CD14-positive monocyte (primary cell): ENCODE measurements at places on chromosomes 2 and 18. TPM values are rescaled to one million over a fixed set of nuclear protein-coding genes. Genes with fewer than 3 reads are reported as not detected.

The CNTNAP5 gene
- not detected for polyA plus RNA-seq

DNA sequence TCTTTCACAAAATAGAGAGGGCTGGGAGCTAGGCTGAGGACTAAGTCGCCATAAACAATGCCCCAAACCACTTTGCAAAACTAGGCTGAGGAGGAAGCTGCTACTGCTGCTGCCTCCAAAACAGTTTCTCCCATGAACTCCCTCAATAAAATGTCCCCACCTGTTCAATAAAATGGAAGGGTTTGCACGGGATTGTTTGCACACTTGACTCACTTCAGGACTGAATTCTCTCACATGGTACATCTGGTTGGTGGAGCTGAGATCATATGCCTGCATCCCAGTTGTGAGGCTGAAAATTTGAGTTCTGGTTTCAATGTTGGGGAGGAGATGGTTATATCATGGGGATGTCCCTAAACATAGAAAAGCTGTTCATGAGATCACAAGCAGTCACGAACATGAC lies 26.5 kb downstream of the NCKAP5 start:
- no peak for DNase-seq

The AGPS gene
- polyA plus RNA-seq = 2.6 and 7.1 TPM in 2 replicates

- no peak for DNase-seq
Observed at GRCh38 chr18:22977847-22978701, 44.9 kb downstream of the RBBP8 start.

- no peak for DNase-seq
Observed at GRCh38 chr2:46275995-46276394, 21.2 kb upstream of the EPAS1 start.

- no peak for DNase-seq
Observed at GRCh38 chr2:4964001-4964540, 728.1 kb upstream of the SOX11 start.

DNA sequence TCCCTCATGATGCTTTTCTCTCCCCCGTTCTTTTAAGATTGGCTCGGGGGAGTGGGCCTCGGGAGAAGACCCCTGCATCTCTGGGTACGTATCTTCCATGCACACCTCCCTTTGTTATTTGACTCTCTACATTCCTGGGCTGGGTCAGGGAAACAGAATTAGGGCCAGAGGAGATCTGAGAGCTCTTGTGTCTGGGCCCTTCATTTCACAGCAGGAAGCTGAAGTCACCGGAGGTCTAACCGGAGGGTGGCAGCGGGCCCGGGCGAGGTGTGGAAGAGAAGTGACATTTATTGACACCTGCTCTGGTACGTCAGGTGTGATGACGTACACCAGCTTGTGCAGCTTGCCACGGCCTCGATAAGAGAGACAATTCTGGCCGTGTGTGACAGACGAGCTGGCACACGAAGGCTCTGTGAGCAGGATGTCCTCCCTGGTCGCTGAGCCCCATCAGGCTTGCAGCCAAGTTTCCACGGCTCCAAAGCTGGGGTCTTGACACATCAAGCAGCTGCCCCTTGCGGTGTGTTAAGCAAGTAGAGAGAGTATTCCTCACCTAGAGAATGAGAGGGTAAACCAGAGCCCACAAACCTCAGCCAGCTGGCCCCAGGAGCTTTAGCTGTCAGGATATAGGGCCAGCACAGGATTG lies 30.4 kb downstream of the TOGARAM2 start:
- no peak for DNase-seq

DNA sequence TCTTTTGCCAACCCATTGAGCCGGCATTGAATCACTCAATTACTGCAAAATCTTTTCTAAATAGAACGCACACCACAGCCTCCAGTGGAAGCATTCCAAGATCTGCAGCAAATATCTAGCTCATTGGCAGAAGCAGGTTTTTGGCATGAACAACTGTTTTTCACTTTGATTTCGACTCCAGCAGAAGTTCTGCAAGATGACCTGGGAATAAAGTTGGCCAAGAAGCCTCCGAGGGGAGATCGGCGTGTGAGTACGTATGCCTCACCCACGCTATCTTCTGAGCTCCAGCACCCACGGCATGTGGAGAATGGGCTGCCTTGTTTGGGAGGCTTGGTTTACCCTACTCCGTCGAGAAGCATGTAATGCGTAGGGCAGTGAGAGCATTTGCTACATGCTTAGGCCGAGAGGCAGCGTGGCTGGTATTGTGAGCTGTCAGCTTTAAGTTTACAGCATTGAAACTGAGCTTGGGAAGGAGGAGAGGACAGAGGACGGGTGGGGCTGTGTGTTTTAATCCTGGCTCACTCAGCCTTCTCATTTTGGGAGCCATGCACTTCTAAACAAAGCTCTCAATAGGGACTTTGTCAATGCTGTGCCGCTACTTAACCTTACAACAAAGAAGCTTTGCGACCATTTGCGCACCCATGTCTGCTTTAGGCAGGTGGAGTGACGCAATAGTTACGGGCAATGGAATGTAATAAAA lies 10.5 kb downstream of the PCARE start:
- DNase-seq = no peak

The ZNF892 gene
- 0.15 TPM for polyA plus RNA-seq

DNA sequence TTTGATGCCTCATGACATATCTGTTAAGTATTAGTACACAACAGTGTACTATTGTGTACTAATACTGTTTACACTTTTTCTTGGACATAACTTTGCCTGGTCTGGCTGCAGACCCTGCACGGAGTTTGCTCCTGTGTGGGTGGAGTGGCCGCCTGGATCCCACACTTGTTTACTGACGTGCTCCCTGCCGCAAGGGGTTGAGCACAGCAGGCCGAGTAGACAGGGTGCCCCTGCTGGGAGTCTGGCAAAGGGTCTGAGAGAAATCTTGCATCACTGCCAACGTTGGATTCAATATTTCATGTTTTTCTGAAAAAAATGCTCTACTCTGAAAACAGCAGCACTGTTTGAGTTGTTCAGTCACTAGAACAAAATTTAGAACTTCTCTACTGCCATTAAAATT lies 59.0 kb downstream of the PDK1 start:
- DNase-seq = no peak

GRCh38 chr2:219335373-219335786 lies 2.8 kb upstream of the RESP18 start:
- no peak for DNase-seq

- no peak for DNase-seq
Observed at GRCh38 chr2:109057686-109058085, 68.7 kb upstream of the EDAR start.

DNA sequence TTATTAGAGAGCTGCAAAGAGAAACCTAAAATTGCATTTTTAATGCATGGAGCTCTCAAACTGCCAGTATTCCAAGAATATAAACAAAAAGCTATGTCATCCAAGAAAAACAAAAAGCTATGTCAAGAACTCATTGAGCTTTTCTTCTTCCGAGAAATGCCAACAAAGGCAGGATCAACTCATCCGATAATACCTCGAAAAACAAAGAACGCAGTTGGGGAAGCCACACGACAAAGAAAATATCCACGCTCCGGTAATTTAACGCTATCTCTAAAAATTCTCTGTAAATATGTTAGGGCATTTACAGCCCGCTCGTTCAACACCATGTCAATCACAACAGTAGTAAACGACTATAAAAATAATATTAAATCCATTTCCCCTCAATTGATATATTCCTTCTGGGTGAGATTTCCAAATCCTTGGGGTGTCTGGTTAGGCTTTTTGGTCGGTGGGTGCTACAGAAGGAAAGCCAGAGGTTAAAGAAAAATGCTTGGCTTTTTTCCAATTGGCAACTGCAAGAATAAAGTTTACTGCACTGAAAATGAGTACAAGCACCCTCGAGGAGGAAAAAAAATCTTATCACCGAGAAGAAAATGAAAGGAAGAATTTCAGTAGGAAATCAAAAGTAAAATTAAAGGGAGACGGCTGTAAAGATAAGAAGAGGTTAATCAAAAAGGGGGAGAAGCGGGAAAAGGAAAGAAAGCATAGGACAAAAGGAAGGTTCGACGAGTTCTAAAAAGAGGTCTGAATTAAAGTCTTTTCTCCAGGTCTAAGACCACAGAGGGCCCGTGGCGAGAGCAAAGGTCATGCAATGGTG lies 856 bp downstream of the TIA1 start:
- no peak for DNase-seq

- no peak for DNase-seq
Observed at GRCh38 chr18:70039186-70039585, 91.5 kb upstream of the CD226 start.

DNA sequence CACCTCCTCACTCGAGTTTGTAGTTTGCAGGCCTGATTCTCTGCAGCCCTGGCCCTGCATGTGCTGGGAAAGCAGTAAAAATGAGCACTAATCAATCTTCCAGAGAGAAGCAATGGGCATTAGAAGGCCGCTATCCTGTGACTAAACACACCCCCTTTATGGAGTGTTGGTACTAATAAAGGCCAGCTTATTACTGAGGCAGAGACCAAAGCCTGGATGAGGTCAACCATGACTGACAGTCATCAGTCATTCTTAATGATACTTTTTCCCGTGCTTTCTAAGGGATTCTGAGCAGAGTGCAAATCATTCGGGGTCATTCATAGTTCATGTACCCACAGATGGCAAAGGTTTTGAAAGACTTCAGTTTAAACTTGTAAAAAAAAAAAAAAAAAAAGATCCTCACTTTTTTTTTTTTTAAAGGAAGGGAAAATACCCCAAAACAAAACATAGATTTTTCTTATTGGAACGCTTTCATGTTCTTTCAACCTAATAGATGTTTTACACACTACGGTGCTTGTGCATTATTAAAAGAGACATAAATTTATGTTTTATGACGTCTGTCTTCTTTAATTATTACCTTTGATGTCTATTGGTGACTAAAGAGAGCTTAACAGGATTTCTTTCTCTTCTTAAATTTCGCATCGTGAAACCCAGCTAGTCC lies 13.2 kb downstream of the TSHZ1 start:
- no peak for DNase-seq

DNA sequence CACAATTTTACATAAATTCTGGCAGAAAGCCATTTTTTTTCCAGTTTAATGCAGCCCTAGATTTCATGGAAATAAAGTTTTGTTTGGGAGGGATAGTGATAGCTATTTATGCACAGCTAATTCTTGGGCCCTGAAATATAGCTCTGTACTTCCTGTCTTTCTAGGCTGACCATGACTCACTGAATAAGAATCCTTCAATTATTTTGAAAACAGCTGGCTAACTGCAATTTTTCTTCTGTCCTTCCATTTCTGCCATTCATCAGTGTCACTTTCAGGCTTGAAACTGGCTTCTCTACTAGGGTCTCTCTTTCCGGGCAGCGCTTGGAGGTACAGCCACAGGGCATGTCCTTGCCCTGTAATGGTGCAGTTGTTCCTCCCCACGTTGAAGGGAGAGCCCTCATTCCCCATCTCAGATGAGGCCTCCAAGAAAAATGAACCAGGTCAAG lies 97.1 kb upstream of the TMEM178A start:
- DNase-seq = no peak

- DNase-seq = no peak
Observed at GRCh38 chr2:241177526-241178334, 10.7 kb upstream of the ANO7 start.

DNA sequence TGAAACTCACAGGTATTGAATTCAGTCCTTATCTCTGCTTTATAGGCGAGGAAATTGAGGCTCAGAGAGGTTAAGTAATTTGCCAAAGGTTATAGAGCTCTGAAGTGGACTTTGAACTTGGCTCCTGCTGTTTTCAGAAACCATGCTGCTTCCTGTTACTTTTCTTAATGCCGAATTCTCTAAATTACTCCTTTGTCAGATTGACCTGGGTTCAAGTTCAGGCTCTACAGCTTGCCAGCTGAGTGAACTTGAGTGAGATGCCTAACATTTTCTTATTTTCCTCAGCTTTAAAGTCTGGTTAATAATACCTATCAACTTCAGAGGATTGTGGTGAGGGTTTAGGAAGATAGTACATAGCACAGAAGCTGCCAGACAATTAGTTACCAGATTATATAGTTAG lies 3.4 kb downstream of the ASAP2 start:
- no peak for DNase-seq

- DNase-seq = no peak
Observed at GRCh38 chr2:34723683-34724082, 1124.6 kb upstream of the FAM98A start.

DNA sequence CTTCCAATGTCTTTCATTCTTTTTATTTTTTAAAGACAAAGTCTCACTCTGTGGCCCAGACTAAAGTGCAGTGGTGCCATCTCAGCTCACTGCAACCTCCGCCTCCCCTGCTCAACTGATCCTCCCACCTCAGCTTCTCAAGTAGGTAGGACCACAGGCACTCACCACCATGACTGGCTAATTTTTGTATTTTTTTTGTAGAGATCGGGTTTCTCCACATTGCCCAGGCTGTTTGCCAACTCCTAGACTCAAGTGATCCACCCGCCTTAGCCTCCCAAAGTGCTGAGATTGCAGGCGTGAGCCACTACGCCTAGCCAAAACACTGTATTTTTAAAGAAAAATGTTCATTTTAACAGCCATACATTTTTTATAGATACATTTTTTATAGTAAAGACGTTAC lies 12.7 kb downstream of the GCKR start:
- no peak for DNase-seq

The IL1RL2 gene
- polyA plus RNA-seq = not detected

DNA sequence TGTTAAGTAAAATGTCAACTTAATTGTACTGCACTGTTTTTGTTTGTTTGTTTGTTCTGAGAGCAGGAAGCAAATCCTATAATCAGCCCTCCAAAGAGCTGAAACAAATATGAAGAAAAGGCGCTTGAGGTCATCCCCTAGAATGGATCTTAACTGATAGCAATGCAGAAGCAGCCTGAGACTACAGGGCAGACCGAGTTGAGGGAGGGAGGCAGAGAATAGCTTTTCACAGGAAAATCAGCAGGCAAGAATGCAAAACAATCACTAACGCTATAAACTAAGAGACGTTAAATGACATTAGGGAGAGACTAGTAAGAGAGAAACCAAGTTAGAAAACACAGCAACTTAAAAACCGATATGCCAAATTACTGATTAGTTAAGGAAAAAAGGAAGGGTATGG lies 37.2 kb downstream of the GALNT1 start:
- DNase-seq = no peak

- no peak for DNase-seq
Observed at GRCh38 chr18:45527891-45528290, 87.4 kb upstream of the SLC14A2 start.

DNA sequence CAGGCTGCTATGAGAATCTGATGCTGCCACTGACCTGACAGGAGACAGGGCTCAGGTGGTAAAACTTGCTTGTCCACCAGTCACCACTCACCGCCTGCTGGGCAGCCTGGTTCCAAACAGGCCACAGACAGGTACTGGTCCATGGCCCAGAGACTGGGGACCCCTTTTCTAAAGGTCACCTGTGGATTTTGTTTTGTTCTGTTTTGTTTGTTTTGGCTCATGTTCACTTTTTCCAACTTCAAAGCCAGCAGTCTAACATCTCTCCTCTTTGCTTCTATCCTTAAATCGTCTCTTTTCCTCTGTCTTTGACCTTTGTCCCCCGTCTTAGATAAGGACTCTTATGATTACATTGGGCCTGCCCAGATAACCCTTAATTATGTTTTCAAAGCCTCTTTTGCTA lies 3.3 kb upstream of the CERKL start:
- no peak for DNase-seq

The TCF7L1 gene
- polyA plus RNA-seq = not detected
